ENCODE measurements at places on chromosomes 13 and 19.
A peak's percentile ranks its signal among the peaks of the same experiment; 100 is the strongest.

DNA sequence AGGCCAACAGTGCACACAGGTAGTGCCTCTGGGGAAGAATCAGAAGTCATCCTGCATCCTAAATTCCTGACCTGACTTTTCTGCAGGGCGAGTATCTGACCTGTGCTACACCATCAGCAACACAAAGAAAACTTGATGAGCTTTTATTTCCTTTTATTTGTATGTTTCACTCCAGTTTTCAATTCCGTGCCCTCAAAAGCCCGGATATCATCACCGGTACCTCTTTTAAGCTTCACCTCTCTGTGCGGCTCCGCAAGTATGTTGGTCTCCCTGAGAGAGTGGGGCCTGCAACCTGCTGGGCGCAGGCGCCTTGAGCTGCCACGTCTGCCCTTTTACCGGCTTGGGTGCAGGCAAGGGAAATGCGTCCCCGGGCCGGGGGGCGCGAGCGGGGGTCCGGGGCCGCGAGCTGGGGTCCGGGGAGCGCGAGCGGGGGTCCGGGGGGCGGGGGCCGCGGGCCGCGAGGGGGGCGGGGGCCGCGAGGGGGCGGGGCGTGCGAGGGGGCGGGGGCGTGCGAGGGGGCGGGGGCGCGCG is 4.3 kb upstream of the DUXA start:
- DNase-seq = no peak

- DNase-seq = peak; percentile 12
These were observed 10.7 kb upstream of the CEACAM3 start for GRCh38 chr19:41785653-41786052.

GRCh38 chr13:112572366-112572765 is 15.6 kb downstream of the TUBGCP3 start:
- DNase-seq = no peak

- DNase-seq = no peak
These were observed 155.2 kb upstream of the IPO5 start for GRCh38 chr13:97798171-97798821.

GRCh38 chr13:51717786-51718398 is 86.1 kb downstream of the DHRS12 start:
- DNase-seq = no peak

DNA sequence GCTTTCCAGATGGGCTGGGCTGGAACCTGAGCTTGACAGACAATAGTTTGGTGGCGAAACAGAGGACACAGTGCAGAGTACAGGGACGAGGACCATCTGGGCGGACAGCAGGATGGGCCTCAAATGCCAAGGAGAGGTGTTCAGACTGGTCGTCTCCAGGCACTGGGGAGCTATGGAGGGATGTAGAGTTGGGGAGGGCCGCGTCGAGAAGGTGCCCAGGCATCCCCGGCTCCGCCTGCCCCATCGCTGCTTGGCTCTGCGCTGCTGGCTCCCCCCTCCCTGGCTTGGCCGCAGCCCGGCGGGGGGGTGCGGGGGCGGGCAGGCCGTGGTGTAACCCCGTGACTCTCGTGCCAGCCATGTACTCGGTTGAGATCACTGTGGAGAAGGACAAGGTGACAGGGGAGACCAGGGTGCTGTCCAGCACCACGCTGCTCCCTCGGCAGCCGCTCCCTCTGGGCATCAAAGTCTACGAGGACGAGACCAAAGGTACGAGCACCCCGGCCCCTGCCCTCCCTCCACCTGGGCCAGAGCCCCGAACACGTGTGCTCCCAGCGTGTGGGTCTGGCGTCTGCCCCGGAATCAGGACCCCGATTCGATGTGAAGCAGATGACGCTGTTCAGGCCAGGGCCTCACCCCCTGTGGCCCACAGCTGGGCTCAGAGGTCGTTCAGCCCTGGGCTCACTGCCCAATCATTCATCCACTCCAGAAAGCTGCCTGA is 10.8 kb upstream of the MISP start:
- DNase-seq = no peak

DNA sequence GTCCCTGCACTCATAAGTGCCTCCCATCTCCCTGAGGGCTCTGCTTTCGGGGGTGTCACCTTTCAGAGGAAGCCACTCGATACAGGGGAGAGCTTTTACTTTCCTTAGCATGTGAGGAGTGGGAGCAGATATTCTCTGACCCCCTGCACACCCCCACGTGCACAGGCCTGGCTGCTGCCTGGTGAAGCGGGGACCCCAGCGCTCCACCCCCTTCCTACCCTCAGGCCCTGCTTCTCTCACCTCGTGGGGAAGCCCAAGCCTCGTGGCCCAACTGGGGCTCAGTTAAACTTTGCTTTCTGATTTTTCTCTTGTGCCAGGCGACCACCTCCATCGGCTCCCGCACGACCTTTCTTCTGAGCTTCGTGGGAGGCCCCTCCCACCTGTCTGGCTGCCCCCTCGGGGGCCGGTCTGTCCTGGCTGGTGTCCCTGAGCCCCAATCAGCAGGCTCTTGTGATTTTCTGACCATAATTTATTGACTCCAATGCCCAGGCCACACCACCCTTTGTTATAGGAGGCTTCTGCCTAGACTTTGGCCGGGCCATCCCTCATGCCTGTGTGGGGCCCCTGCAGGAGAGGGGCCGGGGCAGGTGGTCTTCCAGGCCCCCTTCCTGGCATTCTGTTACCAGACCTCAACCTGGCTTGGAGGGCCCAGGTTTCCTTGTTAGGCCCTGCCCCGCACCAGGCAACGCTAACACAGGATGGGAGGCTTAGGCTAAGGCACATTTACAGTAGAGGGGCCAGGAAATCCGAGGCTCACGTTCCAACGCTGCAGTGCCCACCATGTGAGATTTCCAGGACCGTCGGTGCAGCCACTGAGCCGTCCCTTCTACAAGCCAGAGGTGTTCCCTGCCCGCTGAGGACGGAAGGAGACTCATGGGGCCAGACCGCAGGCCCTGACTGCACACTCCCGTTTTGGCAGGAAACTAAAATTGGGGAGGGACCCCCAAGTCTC is 3.7 kb downstream of the TMED1 start:
- no peak for DNase-seq

DNA sequence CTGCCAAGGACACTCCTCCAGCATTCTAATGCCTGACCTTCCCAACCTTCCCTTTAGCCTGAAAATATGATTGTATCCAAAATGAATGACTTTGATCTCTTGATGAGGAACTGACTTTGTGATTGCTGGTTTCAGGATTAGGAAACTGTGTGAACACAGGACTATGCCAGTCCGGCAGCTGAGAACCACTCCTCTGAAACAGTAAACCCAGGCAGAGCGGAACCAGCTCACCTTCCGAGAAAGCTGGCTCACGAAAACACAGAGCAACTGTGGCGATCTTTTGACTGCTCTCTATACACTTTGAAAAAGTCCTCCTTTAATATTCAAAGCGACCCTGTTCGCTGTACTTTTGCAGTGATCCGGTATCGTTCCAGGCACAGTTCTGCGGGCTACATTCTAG is 258.8 kb upstream of the IRS2 start:
- no peak for DNase-seq

DNA sequence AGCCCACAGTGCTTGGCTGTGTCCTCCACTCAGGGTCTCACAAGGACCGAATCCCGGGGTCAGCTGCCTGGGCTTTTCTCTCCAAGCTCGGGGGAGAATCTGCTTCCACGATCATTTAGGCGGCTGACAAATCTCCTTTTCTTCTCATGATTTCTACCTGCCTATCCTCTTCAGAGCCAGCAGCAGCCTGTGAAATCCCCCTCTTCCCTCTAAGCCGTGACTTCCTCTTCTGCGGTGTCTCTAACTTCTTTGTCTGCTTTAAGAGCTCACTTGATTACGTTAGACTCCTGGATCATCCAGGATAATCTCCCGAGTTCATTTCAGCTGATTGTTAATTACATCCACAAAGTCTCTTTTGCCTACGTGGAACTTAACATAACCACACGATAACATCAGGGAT is 22.5 kb upstream of the ZNF845 start:
- no peak for DNase-seq

DNA sequence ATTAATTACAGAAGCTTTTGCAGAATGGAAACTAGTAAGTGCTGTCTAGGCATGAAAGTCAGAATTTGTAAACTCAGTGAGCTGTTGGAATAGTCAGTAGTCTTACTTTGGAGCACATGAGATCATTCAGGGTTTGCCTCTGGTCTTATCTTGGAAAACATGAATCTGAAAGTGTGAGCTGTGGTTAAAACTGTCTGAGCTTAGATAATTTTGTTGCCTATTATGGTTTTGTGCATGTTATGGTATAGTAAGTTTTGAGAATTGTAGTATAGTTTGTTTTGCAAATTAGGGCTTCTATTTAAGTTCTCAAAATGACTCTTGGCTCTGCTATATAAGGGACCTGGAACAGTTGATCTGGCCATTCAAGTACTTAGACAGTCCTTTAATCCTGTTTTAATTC is 53.7 kb upstream of the TRPC4 start:
- DNase-seq = no peak

- DNase-seq = no peak
These were observed 973.9 kb upstream of the PRR20A start for GRCh38 chr13:56166864-56167263.

GRCh38 chr19:22622020-22622419 is 12.1 kb upstream of the ZNF492 start:
- DNase-seq = no peak

GRCh38 chr19:50198431-50199258 is 4.8 kb upstream of the MYH14 start:
- DNase-seq = no peak

GRCh38 chr13:46812301-46812797 is 15.4 kb upstream of the ESD start:
- no peak for DNase-seq

- DNase-seq = no peak
These were observed 16.2 kb downstream of the TEX29 start for GRCh38 chr13:111336666-111337065.

GRCh38 chr13:105177265-105177900 is 1358.1 kb downstream of the EFNB2 start:
- no peak for DNase-seq

DNA sequence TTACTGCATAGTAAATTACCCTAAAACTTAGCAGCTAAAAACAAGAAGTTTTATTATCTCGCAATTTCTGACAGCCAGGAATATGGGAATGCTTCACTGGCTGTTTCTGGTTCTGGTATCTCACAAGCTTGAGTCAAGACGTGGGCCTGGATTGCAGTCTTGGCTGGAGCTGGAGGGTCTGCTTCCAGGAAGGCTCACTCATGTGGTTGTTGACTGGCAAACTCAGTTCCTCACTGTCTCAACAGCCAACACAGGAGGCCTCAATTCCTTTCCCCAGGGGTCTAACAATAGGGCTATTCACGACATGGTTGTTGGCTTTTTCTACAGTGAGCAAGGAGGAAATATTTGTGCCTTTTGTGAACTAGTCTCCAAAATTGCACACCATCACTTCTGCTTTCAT is 146.3 kb downstream of the GPC5 start:
- no peak for DNase-seq

DNA sequence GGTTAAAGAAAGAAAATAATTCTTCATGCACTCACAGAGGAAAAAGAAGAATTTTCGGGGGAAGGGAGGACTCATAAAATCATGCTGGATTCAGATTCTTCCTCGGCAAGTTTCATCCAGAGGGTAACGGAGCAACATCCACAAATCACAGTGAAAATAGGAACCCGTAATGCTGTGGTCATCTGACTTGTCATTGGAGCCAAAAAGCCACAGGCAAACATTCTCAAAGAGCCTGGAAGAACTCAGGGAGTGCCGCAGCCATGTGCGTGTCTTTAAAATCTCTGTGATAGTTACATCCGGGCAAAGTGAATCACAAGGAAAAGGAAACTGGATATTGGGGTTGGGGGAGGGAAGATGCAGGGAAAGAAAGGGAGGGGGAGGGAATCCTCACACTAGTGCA is 33.0 kb upstream of the VSTM2B start:
- DNase-seq = no peak

GRCh38 chr13:77740931-77741596 is 43.6 kb downstream of the SLAIN1 start:
- DNase-seq = no peak

- no peak for DNase-seq
These were observed 6.8 kb downstream of the PLPPR2 start for GRCh38 chr19:11361771-11362731.

DNA sequence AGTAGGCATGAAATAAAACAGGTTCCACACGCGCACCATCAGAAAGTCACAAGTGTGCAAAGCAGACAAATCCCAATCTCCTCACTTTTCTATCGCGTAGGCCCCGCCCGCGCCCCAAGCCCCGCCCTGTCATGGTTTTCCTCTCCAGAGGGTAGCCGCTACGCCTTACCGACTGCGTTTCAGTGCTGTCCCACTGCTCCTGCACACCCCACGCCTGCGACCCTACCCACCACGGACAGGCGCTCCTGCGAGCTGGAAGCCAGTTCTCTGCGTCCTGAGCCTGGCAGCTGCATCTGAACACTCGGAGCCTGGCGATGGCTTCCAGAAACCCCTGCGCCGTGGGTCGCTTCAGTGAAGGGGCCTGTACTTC is 379 bp upstream of the ZNF470 start:
- peak; percentile 5 for DNase-seq

DNA sequence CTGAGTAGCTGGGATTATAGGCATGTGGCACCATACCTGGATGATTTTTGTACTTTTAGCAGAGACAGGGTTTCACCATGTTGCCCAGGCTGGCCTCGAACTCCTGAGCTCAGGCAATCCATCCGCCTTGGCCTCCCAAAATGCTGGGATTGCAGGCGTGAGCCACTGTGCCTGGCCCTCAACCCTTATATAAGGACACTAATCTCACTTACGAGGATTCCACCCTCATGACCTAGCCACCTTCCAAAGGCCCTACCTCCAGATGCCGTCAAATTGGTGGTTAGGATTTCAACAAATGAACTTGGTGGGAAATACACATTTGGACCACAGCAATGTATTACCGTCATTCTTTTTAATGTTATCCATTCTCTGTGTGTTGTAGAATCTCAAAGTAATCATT is 61.0 kb downstream of the ING1 start:
- no peak for DNase-seq

GRCh38 chr13:27005976-27006518 is 165.6 kb downstream of the USP12 start:
- DNase-seq = no peak

DNA sequence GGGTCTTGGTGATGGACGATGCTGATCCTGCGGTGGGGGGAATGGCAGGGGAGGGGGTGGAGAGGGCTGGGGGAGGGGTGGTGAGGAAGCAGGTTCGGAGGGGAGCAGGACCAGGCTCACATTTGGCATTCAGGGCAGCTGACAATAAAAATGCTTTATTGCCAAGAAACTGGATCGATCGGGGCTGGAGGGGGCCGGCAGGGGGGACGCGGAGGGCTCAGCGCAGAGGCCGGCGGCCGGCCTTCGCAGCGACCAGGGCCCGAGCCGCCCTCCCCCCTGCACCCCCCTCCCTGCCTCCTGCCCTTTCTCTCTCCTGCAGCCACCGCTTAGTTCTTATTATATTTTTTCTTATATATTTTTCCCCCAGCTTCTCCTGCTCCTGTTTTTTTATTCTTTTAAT is 18.1 kb upstream of the POU2F2 start:
- DNase-seq = no peak

GRCh38 chr13:38856065-38856464 is 134.6 kb downstream of the STOML3 start:
- DNase-seq = no peak

- no peak for DNase-seq
These were observed 4.3 kb upstream of the ZNF497 start for GRCh38 chr19:58366585-58367430.
